ENCODE measurements at places on chromosomes 5 and 9.

GRCh38 chr5:170334626-170335025, 37.0 kb upstream of the LCP2 start:
- peak; percentile 42 for DNase-seq

DNA sequence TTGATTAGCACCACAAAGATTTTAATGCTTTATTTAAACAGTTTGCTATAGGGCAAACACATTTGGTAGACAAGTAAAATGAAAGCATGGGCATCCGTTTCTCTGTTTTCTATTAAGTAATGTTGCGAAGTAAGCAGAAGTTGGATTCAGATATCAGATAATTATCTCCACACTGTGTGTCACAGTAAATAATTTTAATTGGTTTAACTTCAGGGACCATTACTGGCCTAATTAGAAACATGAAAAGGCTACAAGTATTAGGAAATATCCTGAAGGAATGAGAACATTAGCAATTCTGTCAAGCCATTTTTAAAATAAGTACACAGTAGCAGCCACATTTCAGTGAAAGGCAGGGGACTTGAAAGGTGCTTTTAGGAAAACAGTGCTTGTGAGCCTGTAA, 975.4 kb downstream of the NR2F1-AS1 start:
- DNase-seq, result no peak

DNA sequence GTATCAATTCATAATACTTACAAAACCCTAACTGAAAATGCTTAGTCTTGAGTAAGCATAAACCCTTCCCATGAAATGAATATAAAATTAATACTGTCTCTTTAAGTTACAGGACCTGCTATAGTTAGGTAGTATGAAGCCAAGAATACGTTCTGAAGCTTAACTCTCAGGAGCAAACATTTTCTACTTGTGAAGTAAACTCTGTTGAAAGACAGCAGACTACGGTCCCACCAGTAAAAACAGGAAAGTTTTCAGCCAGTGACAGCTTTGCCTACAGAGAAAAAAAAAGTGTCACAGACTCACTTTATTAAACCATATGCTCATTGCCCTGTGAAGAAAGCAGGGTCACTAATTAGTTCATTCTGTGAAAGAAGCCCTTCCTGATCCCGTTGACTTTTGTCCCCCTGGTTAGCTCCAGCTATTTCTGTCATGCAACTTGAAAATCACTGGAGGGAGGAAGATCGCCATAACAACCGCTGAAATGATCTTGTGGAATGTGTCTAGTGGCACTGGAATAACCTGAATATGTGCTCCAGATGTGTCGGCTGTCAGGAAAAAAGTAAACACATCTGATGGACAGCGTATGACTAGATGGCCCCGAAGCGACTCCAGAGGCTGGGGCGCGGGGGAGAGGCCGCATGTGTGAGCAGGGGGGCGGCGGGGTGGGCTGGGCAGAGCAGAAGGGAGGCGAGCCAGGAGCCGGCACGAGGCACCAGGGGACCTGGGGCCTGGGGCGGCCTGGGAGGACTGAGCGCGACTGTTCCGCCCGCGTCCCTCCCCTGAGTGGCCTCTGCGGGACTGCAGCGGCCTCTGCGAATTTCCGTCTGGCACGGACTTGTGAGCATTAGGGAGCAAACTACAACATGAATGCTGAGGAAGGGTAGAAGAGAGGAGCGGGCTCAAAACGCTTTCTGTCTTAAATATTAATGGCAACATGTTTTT, 41.9 kb downstream of the BNC2 start:
- no peak for DNase-seq

GRCh38 chr5:148952097-148952867, 110.6 kb downstream of the SH3TC2 start:
- DNase-seq, result no peak

DNA sequence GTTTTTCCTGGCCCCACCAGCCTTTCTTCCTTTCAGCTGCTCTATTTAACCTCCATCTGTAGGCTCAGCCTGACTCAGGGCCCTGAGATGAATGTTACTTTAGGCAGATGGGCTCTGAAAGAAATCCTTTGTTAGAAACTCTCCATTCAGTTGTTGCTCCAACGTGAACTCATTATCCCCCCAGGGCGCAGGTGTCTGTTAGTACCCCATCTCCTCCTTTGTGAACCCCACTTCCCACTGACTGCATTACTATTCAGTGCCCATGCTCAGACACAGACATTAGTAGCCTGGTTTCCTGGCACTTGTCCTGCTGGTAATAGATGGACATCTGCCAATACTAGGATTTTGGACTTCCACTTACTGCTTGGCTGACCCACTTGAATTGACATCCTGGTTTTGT, 1271.6 kb downstream of the PTPRD start:
- no peak for DNase-seq

GRCh38 chr5:124772457-124773200, 26.2 kb upstream of the ZNF608 start:
- no peak for DNase-seq

GRCh38 chr9:36290996-36291395, 32.7 kb upstream of the GNE start:
- no peak for DNase-seq

DNA sequence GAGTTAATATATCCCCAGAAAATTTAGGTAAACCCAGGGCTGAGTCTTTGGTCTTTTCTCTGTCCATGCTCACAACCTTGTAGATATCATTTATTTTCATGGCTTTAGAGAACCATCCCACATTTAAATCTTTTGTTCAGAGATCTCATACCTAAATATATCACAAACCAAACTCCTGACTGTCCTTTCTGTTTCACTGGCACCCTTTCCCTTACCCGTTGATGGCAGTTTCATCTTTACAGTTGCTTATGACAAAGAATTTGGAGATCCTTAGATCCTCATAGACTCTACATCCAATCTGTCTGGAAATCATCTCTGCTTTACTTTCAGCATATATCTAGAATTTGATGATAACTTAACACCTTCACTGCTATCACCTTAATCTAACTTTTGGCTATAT, 19.2 kb downstream of the RNF180 start:
- DNase-seq, result no peak

DNA sequence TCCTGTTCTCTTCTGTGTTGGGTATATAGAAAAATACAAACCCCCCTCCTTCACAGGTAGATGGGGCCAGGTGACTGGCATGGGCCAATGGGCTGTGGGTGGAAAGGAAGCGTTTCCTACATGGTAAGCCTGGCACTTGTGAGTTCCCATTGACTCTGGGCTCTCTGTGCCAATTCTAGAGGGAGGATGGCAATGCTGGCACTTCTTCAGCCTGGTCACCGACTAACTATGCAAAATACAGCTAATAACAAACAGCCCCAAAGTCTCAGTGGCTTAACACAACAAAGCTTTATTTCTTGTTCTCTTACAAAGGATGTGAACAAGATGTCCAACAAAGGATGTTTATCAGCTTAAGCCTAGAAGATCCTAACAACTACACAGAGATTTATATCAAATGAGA, 258.1 kb downstream of the SYK start:
- DNase-seq, result no peak

GRCh38 chr9:98797491-98797890, 1.1 kb upstream of the ANKS6 start:
- no peak for DNase-seq

DNA sequence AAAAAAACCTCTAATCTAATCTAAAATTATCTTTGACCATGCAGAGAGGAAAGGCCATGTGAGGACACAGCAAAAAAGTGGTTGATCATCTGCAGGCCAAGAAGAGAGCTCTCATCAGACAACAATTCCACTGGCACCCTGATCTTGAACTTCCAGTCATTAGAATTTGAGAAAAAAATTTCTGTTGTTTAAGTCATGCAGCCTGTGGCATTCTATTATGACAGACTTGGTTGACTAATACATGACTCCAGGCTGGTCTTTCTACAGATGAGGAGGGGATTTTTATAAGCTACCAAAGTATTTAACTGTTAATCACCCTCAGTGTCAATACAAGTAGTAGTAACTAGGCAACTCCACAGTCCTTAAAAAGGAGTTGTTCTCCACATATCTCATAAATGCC, 358.5 kb upstream of the RGMB start:
- no peak for DNase-seq

- DNase-seq, result no peak
These were observed 189.5 kb downstream of the TMEM38B start for GRCh38 chr9:105883847-105884246.

DNA sequence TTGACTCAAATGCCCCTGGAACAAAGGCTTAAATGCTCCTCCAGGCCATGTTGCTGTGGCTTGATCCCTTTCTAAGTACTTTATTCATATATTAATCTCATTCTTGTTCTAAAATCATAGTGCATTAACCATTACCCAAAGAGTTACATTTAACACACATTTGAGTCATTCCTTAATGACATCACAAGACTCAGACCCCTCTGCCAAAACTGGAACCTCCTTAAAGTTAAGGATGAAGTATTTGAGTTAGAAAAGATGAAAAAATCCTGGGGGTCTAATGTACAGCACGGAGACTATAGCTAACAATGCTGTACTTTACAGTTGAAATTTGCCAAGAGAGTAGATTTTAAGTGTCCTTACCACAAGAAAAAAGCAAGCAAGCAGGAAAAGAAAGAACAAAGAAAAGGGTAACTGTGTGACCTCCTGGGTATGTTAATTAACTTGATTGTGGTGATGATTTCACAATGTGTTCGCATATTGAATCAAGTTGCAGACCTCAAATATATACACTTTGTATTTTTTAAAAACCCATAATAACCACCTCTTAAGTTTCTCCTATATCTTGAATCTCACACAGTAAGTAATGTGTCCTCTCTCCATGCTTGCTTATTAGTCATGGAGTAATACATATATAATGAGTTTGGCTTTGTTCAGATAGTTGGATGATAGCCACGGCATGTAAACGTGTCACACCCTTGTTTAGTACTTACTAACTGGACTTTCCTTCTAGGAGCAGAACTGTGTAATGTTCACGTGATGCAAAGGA, 376.9 kb downstream of the SEMA5A start:
- no peak for DNase-seq

GRCh38 chr5:7705261-7705660, 145.7 kb downstream of the CFAP90 start:
- no peak for DNase-seq

DNA sequence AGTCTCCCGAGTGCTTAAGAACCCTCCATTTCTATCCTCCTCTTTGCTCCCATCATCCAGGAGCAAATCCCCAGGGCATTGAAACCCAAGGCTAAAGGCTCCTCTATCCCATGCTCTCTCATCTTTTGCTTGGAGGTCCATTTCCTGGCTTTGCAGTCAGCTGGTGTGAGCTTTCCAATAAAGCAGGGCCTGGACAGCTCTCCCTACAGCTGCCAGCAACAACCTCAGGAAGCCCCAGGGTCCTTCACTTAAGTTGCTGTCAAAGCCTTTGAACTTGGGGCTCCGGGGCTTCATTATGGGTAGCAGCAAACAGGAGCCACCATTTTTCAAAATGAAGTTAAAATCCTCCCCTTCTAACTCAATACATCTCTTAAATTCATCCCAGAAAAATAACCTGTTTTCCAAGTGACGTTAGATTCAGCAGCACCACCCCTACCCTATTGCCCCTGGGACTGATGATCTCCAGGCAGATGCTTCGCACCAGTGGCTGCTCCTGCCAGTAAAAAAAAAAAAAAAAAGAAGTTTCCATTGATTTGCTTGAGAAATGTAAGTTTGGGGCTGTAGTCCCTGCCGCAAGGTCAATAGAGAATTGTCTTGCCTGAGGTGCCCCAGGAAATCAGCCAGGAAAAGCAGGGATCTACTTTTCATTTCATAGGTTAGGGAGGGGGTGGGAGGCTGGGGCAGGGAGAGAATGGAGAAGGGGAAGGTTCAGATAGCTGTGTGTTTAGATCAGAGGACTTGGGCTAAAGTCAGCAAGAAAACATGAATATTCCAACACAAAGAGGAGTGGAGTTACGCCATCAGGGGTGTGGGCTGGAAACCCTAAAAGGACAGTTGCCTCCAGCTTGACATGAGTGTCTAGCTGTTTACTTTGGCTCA, 83.8 kb upstream of the IL6ST start:
- no peak for DNase-seq

GRCh38 chr5:147857302-147858129, 21.0 kb upstream of the SCGB3A2 start:
- DNase-seq, result peak; percentile 67

GRCh38 chr9:2662496-2662895, 40.9 kb downstream of the VLDLR start:
- no peak for DNase-seq

DNA sequence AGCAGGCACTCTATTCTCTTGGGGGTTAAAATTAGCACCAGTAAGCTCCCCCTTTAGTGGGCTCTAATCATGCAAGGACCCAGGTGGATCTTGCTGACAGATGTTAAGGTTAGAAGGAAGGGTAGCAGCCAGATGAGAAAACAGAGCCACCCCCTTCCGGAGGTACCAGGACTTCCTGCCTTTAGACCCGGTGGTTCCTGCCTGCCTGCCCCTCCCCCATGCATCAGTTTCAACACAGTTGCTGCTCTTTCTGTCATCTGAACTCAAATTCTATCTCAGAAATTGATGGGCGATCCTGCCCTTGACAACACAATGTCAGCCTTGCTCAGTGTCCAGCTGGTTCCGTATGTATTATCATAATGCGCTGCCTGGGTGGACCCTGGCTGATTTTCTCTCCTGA, 287.3 kb downstream of the EBF1 start:
- DNase-seq, result peak; percentile 65

Measured in activated CD4-positive, alpha-beta T cell treated with anti-CD3 and anti-CD28 coated beads for 48 hours (primary cell).